ENCODE measurements at places on chromosomes 6 and 20.

DNA sequence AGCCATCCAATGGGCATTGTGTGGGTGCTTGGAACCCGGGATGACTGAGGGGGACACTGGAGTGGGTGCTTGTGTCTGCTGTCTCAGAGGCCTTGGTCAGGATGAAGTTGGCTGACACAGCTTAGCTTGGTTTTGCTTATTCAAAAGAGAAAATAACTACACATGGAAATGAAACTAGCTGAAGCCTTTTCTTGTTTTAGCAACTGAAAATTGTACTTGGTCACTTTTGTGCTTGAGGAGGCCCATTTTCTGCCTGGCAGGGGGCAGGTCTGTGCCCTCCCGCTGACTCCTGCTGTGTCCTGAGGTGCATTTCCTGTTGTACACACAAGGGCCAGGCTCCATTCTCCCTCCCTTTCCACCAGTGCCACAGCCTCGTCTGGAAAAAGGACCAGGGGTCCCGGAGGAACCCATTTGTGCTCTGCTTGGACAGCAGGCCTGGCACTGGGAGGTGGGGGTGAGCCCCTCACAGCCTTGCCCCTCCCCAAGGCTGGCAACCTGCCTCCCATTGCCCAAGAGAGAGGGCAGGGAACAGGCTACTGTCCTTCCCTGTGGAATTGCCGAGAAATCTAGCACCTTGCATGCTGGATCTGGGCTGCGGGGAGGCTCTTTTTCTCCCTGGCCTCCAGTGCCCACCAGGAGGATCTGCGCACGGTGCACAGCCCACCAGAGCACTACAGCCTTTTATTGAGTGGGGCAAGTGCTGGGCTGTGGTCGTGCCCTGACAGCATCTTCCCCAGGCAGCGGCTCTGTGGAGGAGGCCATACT, 49.4 kb downstream of the PYGB start:
- no peak for DNase-seq

DNA sequence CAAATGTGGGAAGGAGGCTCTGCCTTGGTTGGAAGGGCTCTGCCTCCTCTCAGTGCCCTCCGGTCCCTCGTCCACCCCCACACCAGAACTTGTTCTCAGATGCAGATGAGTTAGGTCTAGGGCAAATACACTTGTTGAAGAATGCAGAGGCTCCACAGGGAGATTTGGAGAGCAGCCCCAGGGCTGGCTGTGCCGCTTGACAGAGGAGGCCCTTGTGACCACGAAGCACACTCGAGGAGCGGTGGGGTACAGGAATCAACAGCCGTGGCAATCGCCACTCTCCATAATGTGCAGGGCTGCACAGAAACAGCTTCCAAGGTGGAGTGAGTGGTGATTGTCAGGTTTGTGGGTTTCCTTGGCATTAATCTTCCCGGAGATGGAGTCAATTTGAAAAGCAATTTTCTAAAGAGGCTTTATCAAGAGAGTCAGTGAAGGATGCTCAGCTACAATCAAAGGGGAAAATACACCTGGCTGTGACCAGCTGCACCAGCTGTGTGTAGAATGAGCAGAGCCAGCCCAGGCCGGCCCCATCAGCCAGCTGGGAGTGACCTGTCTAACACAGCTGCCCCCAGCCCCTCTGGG, 59.5 kb downstream of the BFSP1 start:
- no peak for DNase-seq

DNA sequence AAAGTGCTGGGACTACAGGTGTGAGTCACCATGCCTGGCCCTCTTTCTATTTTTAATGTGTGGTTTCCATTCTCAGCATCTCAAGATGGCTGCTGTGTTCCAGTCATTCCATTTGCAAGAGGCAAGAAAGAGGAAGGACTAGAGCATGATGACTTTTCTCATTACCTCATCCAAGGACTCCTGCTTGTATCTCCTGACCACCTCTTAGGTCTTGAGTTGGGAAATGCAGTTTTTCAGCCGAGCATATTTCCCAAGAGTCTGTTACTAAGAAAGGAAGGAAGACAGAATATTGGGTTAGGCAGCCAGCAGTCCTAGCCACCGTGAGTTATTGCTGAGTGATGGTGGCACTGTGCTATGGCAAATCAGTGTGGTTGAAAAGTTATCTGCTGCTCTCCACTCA, 108.4 kb upstream of the INSM1 start:
- DNase-seq: no peak

DNA sequence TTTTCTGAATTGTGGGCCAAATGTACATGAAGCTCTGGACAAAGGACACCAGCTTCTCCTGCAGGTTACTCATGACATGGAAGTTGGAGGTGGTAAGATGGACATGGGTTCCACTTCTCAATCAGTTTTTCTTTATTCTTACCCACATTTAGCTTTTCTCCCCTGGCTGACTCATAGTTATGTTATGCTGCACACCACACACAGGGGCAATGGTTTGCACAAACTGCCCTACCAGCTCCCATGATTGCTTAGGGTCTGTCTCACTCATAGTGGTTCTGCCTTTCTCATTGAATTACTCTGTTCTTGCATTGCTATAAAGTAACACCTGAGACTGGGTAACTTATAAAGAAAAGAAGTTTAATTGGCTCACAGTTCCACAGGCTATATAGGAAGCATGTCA, 4.5 kb upstream of the CD109 start:
- DNase-seq: no peak

Measured in Right ventricle myocardium superior (tissue), 1 donor.